ENCODE measurements at places on chromosomes 7 and 10.

GRCh38 chr7:130071701-130072622 is 1.6 kb downstream of the KLHDC10 start:
- DNase-seq: peak; percentile 83

DNA sequence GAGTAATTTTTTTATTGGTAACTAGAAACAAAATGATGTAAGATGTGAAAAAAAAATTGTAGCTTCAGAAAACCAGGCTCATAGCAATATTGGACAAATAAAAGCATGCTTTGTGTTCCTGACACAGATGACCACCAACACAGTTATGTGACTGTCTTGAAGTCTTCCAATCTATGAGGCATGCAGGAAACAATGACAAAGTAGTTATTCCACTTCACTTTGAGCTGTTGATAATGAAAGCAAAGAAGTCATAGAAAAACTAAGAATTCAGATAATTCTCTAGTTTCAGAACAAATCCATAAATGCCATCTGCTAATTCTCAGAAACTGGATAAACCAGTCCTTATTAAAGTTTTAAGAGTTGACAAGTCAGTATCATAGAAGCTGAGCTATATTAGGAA is 378.4 kb upstream of the SEMA3D start:
- DNase-seq: peak; percentile 33

GRCh38 chr10:1454428-1454827 is 282.9 kb downstream of the ADARB2 start:
- DNase-seq: no peak

GRCh38 chr10:121440461-121440860 is 157.8 kb downstream of the FGFR2 start:
- DNase-seq: peak; percentile 14

Measured in AG10803 (cell line).